DMS153 (cell line): ENCODE measurements at places on chromosomes 12 and 14.

DNA sequence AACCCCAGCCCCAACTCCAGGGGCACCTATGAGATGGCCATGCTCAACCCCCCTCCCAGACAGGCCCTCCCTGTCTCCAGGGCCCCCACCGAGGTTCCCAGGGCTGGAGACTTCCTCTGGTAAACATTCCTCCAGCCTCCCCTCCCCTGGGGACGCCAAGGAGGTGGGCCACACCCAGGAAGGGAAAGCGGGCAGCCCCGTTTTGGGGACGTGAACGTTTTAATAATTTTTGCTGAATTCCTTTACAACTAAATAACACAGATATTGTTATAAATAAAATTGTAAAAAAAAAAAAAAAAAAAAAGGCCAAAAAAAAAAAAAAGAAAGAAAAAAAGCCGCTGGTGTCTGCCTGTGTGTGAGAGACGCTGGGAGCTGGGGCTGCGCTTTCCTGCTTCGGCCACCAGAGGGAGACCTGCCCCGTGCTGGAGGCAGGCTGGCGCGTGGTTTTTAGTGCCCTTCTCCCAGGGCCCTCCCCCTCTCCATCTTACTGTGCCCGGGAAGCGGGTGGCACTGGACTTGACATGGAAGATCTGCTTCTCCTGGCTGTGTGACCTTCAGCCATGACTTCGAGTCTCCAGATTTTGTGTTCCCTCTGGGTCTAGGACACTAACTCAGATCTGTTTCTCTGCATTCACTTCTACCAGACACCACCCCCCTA is 3.4 kb upstream of the NXPH4 start:
- DNase-seq: peak; percentile 65

DNA sequence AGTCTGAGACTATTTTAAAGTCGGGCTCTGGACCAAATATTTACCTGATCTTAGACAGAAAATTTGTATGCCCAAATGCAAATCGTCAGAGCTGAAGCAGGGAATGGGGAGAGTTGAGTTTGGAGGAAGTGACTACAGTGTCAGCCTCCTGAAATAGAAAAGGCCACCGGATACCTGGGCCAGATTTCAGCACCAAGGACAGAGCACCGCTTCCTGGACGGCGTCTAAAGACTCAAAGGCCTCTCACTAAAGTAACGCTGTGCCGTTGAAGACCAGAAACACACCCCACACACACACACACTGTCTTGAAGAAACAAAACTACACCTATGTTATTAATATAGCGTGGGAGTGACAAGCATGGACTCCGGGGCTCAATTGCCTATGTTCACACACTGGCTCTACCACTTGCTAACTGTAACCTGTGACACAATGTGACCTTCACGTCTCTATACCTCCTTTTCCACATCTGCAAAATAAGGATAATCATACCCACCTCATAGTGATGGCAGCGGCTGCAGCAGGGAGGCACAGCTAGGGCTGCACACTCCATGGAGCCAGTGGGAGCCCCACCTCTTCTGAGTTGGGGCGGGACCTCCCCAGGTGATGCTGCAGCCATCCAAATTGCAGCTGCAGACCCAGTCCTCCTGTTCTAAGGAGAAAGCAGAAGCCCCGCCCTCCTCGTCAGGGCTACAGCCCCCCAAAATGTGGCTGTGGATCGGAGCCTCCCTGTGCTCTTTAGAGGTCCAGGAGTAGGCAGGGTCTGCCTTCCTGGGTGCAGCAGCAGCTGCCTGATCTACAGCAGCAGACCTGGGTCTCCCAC is 35.6 kb downstream of the KRT76 start:
- no peak for DNase-seq

- DNase-seq: no peak
Observed at GRCh38 chr14:101590616-101591015, 29.3 kb downstream of the DIO3 start.

GRCh38 chr12:132772606-132773005 is 11.0 kb upstream of the ANKLE2 start:
- DNase-seq: no peak

GRCh38 chr12:65900912-65901672 is 76.8 kb downstream of the HMGA2 start:
- no peak for DNase-seq

- DNase-seq: no peak
Observed at GRCh38 chr12:49413796-49414195, 46.5 kb downstream of the SPATS2 start.

- DNase-seq: no peak
Observed at GRCh38 chr14:21275261-21275858, 4.5 kb upstream of the RPGRIP1 start.

DNA sequence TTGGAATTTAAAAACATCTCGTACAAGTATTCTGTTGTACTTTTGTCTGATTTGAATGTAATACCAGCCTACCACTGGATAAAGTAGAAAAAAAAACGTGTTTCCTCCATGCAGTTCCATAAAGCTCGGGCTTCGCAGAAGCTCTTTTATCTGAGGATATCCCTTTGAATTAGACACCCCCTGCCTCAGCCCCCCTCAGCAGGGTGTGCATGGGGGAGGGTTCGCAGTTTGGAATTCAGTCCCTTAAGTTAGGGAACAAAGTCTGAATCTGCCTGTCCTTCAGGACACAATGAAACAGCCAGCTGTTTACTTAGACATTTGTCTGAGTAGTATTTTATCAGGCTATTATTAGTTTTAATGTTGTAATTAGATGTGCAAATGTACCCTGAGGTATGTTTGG is 234.0 kb upstream of the CAND1 start:
- no peak for DNase-seq

- no peak for DNase-seq
Observed at GRCh38 chr14:68262567-68262966, 443.0 kb downstream of the RAD51B start.

GRCh38 chr12:70854138-70854537 is 66.4 kb downstream of the PTPRR start:
- no peak for DNase-seq

DNA sequence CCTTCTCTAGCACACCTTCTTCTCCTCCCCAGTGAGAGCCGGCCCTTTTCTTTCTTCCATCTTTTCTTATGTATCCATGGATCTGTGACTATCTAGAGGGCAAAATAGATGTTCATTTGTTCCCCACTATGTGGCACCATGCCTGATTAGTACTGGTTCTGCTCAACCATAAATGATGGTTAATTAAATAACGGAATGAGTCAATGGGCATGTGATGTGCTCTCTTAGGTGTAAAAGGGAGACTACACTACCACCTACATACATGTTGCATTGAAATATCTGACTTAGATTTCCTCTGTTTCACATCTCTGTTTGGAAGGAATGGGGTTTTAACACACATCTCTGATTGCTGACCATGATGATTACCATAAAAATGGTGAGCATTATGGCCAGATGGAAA is 116.5 kb downstream of the BTG1 start:
- DNase-seq: no peak

DNA sequence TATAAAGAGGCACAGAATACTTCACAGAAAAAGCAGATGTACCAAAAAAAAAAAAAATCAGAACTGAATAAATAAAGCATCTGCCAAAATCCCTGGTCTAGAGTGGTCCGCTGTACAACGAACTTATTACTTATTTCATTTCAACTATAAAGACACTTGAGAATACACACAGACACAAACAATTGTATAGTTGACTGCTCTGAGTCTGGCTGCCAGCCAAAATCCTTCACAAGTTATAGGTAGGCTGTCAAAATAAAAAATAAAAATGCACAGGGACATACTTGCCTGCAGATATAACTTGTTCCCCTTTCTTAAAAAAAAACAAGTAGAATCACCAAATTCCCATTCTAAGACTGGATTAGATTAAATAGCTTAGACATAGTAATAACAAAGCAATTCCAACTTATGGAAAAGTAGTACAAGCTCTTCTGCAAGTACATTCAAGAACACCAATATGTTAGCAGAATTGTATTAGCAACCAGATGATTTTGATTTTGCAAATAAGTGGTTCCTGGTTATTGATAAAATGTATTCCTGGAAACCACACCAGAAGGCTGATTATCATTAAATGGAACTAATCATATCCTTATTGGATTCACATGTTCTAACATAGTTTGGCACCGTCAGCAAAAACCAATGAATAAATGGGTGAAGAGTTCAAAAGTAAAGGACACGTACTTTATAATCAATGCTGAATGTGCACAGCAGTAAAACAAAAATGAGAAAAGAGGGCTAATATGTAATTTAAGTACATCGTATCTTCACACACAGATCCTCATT is 248.5 kb downstream of the NELL2 start:
- no peak for DNase-seq

DNA sequence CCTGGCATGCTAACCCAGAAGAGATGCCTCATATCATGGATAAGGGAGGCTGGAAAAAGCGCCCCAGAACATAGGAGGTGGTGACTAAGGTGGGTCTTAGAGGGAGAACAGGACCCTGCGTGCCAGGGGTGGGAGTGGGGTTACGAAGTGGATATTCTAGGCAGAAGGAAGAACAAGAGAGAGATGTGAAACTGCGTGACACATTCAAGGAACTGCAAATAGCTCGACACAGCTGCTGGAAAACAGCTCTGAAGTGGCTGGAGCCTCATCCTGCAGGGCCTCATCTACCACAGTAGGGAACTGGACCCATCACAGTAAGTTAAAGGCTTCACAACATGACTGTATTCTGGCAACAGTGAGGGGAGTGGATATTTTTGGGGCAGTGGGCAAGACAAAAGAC is 61.1 kb downstream of the RNF34 start:
- no peak for DNase-seq

- no peak for DNase-seq
Observed at GRCh38 chr14:23125933-23126524, 7.0 kb upstream of the CEBPE start.

DNA sequence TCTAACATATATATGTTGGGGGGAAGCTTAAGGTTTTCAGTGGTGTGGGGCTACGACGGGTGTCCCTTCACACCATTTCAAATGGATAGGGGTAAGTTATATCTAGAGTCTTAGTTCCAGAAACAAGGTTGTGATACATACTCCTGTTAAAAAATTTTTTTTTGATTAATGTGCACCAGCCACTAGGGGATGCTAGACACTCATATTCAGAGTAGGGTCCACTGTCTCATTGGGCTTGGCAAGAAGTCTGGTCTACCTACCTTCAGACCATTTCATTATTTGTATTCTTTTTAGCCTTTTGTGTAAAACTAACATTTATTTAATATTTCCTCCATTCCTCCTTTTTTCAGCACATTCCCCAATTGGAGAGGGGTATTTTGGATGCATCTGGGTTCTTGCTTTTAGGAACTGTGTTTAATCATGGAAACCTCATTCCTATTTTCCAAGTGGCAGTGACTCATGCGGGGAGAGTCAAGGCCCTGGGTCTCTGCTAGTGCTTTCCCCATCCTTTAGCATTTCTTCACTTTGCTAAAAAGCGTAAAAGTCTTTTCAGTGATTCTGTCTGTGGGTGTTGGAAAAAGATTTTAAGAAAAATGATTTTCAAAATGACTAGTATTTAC is 33.4 kb downstream of the ANO4 start:
- peak; percentile 12 for DNase-seq

DNA sequence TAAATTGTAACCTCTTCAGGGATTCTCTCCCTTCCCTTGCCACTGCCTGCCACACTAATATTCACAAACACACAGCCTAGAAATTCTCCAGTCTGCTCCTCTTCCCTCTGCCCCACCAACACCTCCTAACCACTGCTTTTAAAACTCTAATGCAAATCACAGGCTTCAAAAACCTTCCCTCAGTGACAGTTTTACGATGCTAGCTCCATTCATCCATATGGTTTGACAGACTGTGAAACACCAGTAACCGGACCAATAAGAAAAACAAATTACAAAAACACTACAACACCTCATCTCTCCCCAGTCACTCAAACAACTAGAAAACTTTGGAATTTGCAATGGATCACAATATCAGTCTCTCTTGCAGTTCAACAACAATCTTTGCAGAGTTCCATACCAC is 5.7 kb downstream of the DPF3 start:
- DNase-seq: no peak

DNA sequence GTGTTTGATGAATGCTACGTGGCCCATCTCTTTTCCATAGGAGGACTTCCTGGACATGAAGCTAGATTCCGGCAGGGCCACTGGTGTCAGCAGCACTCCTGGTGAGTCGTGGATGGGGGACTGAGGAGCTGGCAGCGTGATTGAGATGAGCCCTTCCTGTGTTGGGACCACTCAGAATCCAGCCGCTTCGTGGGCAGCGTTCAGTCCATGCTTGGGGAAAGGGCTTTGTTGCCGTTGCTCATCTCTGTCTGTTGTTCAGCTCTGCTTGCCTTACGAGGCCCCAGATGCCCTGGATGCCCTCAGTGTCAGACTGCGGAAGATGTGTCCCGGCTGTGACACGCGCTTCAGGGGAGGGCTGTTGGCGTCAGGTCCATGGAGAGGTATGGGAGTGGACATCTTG is 127.1 kb upstream of the RTL1 start:
- no peak for DNase-seq

DNA sequence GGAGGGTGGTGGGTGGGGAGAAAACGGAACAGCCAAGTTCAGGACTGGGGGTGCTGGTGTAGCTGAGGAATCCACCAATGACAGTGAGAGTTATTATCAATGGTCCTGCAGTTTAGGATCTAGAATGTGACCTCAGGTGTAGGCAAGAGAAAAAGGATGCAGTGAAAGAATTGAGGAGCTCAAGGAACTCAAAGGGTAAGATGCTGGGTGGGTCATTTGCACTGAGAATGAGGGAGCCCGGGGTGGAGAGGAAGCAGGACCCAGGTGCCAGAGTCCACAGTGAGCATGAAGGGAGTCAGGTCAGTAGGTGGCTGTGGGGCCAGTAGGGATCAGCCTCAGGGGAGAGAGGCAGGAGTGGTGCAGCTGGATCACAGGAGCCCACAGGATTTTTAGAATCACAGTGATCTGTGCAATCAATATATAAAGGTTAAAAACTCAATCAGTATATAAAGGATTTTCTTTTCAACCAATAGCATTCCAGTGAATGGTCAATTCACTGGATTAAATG is 3.2 kb upstream of the KRT7 start:
- DNase-seq: no peak

DNA sequence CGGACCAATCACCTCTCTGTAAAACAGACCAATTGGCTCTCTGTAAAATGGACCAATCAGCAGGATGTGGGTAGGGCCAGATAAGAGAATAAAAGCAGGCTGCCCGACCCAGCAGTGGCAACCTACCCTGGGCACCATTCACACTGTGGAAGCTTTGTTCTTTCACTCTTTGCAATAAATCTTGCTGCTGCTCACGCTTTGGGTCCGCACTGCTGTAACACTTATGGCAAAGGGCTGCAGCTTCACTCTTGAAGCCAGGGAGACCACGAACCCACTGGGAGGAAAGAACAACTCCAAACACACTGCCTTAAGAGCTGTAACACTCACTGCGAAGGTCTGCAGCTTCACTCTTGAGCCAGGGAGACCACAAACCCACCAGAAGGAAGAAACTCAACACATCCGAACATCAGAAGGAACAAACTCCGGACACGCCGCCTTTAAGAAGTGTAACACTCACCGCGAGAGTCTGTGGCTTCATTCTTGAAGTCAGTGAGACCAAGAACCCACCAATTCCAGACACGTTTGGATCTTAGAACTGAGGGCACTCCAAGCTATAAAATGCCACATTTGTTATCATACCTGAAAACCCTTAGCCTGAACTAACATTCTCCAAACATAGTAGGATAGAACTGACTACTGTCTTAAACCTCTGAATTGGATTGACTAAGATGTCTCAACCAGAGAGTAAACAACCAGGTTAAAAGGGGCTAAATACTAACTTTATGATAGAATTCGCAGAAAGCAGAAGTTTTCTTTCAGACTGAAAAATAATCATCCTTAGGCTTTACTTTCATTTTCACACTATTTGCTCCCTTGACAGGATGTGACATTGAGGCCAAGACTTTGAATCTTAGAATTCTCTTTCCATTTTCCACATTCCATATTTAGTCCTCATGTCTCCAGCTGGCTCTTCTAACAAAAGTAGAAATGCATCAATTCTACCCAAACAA is 33.6 kb downstream of the CDKL1 start:
- no peak for DNase-seq
